ENCODE measurements at places on chromosomes 16 and 17.

GRCh38 chr17:80424261-80424660 lies 9.3 kb downstream of the ENDOV start:
- DNase-seq: no peak

- no peak for DNase-seq
These were observed 88.4 kb downstream of the PLXDC1 start for GRCh38 chr17:39062846-39063680.

- DNase-seq: no peak
These were observed 28.7 kb upstream of the OR4D1 start for GRCh38 chr17:58119491-58119890.

- no peak for DNase-seq
These were observed 9.9 kb downstream of the SSTR5 start for GRCh38 chr16:1082266-1082951.

DNA sequence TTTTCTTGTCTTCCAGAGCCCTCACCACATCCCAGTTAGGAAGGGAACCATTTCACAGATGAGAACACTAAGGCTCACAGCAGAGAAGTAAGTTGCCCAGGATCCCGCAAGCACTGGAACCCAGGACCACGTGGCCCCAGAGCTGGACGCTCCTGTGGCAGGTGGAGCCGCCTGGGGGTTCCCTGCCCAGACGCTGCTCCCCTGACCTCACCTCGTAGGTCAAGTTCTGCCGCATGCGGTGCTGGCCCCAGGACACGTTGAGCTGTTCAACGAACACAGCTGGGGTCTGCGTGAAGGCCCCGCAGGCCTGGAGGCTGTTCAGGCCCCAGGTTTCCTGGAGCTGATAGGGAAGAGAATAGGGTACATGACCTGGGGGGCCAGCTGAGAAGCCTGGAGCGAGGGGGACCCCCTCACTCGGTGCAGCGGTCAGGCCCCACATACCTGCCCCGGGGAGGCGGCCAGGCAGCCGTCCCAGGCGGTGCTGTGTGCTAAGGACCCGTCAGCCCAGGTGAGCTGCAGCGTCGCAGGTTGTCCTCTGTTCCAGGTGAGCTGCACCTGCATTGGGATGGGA lies 54.1 kb downstream of the RMI2 start:
- no peak for DNase-seq

DNA sequence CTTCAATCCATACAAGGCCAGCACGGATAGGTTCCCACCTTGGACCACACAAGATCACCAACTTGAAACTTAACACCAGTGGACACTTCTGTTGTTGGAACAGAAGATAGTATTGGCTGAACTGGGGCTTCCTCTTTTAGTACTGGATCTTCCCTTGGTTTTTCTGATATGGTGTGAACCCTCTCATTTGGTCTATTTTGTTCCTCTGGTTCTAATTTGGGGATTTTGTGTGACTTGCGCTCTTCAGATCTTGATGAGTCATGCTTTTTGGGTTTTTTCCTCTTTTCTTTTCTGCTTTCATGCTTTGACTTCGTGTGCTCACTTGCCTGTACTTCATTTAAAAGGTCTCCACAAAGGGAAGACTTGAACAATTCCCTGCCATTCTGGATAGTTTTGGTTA lies 39.0 kb downstream of the SOST start:
- no peak for DNase-seq

DNA sequence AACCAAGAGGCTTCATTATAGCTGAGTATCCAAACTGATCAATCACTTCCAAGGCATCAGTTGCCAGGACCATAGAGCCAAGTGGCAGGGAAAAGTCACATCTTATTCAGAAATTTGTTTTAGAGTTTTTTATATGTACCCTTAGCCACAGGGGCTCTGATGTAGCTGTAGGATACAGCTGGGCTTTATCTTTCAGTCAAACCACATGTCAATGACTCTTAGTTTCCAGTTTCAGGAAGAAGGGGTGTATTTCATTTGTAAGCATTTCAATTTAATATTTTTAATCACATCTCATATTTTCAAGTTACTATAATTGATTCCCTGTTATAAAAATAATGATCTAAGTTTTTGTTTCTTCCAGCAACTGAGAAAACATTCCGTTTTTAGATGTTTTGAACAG lies 2.9 kb upstream of the FLCN start:
- no peak for DNase-seq

- DNase-seq: no peak
These were observed 37.2 kb upstream of the ULK2 start for GRCh38 chr17:19904924-19905323.

DNA sequence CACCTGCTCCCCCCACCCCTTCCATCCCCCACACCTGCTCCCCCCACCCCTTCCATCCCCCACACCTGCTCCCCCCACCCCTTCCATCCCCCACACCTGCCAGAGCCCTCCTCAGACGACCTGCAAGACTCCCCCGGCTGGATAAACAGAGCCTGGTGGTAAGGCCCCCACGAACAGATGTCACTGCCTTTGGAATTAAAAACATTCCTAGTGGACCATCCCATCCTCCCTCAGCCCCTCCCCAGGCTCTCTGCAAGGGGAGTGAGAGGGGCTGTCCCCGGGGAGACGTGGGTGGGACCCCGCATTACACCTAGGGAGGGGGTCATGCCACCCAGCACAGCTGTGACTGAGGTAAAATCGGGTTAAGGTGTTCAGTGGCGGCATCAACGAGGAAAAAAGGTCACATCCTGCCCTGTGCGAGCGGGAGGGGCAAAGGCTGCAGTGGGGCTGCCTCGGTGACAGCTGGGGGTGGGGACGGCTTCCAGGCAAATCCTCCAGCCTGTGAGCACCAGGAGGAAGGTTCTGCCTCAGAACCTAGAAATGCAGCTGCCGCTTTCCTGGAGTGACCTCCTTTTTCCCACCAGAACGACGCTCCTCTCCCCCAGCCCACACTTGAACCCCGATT lies 38.7 kb downstream of the TIMM22 start:
- no peak for DNase-seq

DNA sequence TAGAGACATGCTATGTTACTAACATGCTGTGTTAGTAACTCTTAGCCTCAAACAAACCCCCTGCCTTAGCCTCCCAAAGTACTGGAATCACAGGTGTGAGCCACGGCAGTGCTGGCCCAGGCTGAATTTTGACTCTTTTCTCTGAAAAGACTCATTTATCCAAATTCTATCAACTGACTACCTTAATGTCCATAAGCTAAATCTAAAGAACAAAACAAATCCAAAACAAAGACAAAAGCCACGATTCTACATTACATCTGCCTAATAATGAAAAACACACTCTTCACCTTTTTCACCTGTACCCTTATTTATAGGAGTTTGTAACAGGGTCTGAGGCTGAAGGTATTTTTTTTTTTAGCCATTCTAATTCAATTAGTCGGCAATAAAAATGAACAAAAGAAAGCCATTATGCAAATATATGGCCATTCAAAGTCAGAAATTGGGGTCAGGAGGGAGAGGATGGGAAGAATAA lies 432.5 kb downstream of the RBFOX1 start:
- DNase-seq: no peak

DNA sequence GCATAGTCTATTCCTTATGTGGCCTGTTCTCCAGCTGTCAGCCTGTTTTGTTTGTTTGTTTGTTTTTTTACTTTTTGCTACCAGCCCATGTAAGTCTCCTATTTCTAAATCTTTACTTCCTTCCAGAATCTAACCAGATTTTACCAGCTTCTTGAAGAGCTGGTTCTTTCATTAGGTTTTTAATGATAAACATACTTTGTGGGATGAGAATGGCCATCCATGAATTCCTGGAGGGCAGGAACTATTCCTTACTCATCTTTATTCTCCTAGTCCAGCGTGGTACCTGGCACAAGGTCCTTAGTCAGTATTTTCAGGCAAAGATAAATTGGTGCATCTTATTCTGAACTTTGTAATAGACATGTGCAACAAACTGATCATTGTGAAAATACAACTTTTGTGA lies 17.3 kb downstream of the RSPRY1 start:
- no peak for DNase-seq

DNA sequence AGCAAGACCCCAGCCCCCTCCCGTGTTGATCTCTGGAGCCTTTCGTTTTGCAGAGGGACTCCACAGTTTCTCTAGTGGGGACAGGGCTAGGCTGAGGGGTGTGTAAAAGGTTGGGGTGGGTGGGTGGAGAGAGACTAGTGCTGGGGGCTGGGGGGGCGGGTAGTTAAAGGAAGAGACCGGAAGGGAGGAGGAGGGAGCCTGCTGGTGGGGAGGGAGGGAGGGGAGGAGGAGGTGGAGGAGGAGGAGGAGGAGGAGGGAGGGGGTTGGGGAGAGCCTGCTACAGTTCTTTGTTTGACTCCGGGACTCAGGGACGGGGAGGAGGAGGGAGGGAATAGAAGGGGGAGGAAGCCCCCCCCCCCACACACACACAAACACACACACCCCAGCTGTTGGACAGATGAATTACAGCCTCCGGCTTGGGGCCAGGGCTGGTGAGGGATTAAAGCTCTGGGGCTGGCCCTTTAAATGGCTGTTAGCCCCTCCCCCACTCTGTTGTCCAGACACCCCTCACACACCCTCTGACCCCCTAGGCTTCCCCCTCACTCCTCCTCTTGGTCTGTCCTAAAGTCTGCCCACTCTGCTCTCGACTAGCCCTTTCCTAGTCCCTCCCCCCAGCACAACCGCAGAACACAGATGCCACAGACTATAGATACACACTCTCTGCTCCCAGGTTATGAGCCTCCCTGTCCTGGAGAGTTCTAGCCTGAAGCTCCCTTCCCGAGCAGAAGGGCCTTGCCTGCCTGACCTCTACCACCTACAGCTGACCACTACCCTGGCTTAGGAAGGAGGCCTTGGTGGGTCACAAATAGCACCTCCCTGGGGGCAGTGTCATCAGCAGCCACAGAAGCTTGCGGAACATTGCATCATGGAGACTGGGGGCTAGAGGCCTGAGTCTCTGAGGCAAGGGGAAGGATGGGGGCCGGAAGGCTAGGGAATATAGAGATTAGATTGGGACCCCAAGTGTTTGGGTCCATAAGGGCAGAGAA lies 4.4 kb downstream of the KDM6B start:
- peak; percentile 19 for DNase-seq

DNA sequence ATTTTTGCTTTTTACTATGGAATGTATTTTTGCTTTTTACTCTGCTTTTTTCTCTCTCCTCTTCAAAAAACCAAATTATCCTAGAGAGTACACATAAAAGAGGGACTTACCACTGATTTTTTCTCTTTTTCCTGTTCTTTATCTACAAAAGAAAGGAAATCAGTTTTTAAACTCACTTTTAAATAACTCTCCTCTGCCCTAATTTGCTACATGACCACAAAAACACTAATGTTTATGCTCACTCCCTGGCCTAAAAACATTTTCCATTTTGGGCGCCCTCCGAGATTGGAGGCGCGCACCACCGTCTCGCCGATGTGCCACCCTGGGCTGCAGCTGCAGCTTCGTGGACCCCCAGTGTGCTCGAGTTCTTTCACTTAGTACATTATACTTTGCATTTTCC lies 1.1 kb downstream of the TK2 start:
- DNase-seq: no peak

- no peak for DNase-seq
These were observed 30.2 kb downstream of the SPACA3 start for GRCh38 chr17:33021731-33022408.

GRCh38 chr17:19242323-19242722 lies 5.2 kb downstream of the EPN2 start:
- DNase-seq: no peak

- no peak for DNase-seq
These were observed 49.4 kb downstream of the ADAMTS18 start for GRCh38 chr16:77385481-77385880.

- no peak for DNase-seq
These were observed 405.7 kb upstream of the SALL1 start for GRCh38 chr16:51556694-51557340.

GRCh38 chr16:85541980-85542900 lies 70.9 kb upstream of the GSE1 start:
- no peak for DNase-seq

- no peak for DNase-seq
These were observed 11.7 kb downstream of the CANT1 start for GRCh38 chr17:78997881-78998280.

GRCh38 chr17:61536422-61536955 lies 54.5 kb downstream of the NACA2 start:
- DNase-seq: no peak

GRCh38 chr16:13885700-13886099 lies 34.3 kb upstream of the ERCC4 start:
- no peak for DNase-seq

DNA sequence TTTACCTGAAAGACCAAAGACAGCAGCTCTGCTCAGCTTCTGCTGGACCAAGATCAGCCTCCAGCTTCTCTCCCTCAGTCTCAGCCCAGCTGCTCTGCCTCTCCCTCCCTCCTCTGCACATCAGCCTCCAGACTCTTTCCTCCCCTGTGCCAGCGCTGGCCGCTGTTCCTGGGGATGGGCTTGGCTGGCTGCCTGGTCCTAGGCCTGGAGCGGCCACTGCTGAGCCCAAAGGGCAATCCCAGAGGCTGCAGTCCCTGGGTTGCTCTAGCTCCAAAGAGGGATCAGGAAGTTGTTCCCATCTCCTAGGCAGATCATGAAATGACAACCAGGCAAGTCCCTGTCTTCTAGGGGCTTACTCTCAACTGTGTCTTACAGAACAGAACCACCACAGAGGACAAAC lies 31.3 kb downstream of the DCUN1D3 start:
- peak; percentile 81 for DNase-seq

- no peak for DNase-seq
These were observed 946 bp downstream of the OSGIN1 start for GRCh38 chr16:83953796-83954576.

- DNase-seq: no peak
These were observed 13.0 kb downstream of the SPIRE2 start for GRCh38 chr16:89841275-89841674.

DNA sequence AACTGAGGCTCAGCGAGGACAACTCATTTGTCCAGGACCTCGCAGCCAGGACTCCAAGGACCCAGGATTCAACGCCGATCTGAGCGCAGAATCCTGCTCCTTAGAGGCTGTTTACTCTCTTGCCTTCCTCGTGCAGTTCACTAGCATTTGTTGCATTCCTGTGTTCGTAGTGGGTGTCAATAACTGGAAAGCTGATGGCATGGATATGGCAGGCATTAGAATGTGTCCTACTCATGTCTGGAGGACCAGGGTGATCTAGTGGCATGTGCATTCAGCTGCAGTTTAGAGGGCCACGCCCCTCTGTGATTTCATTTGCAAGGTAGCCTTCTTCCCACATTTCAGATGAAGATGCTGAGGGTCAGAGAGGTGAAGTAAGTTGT lies 510 bp downstream of the CRISPLD2 start:
- no peak for DNase-seq
